ENCODE measurements at places on chromosomes 3 and 15.
A peak's percentile ranks its signal among the peaks of the same experiment; 100 is the strongest.

GRCh38 chr3:153246806-153247205, 84.8 kb downstream of the RAP2B start:
- no peak for DNase-seq

DNA sequence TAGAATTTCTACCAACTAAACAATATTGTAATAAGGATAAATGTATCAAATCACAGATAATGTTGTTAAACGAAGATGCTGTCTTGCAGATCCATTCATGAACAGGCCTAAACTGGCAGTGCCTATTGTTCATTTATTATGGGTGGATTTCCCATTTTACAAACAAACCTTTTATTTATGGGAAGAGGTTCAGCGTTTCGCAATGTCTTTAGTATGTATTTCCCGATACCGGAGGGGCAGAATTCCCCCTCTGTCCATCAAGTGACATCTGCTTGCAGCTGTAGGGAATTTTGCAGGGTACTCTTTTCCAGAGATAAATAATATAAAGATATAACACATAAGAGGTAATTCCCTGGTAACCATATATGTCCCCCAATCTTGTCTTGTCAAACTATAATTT, 5.7 kb downstream of the CEP19 start:
- no peak for DNase-seq

DNA sequence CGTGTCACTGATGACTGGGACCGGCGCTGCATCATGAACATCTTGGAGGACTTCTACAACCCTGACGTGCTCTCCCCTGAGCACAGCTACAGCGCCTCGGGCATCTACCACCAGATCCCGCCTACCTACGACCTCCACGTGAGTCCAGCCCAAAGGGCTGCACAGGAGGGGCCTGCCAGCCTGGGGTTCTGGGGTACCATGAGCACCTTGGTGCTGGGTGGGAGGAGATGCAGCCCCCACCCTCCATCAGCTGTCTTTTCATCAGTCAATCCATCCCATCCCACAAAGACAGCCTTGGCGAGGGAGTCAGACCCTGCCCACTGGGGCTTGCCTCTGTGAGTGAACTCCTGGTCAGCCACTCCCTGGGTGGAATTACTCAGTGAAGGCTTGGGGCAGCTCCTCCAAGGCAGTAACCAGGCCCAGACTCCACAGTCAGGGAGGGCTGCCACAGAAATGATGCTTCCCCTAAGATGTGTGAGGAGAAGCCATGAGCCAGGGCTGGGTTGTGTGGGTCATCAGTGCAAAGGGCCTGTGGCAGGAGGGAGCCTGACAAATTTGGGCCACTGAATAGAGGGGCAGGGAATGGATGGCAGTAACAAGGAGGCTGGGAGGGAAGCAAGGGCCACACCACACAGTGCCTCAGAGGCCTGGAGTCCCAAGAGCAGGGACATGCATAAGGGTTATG, 47.9 kb downstream of the SEMA3G start:
- no peak for DNase-seq

DNA sequence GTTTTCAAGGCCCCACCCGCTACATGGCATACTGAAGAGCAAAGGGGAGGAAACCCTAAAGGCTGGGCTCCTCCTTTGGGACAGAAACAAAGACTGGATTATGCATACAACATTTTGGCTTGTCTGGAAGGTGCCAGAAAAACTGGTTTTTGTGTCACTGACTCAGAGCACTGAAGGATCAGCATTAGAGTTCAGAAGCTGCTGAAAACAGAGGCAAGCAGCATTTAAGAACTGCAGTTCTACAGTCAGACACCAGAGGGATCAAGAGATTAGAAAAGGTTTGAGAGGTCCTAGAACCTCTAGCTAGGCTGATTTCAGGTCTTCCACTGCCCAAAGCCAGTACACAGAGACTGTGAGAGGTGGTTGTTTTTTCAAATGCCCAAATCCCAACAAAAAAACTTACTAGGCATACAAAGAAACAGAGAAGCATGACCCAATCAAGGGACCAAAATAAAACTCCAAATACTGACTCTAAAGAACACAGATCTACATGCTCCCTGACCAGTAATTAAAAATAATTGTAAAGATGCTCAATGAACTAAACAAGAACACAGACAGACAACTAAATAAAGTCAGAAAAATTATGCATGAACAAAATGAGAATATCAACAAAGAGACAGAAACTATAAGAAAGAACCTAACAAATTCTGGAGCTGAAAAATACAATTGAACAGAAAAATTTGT, 91.2 kb downstream of the SENP2 start:
- peak; percentile 76 for DNase-seq

- no peak for DNase-seq
Observed at GRCh38 chr15:70090436-70091296, 7.1 kb downstream of the TLE3 start.

DNA sequence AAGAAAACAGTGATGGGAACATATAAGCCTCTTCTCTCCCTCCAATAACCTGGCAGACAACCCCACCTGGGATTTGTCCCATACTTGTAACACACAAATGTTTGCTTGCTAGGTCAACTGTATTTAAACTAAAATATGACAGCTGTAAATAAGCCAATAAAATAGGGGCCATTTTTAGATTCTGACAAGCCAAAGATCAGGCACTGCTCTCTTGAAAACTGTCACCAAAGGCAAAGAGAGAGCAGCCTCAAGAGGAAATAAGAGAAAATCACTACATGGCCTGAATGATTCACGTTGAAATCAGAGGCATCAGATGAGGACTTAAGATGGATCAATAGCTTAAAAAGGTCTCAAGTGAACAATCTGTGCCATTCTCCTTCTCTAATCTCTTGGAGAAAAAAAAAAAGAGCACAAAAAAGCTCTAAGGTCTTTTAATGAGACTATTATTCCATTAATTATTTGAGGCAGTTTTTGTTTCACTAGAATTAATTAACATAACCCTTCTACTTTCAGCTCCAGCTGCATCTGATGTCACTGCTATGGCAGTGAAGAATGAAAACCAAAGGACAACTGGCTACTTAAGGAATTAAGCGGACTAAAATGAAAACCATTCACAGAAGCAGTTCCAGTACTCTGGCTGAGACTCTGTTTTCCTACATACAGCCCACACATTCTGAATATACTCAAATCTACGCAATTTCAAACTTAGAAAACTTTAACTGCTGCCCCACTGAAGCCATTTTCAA, 19.0 kb downstream of the MYO5A start:
- no peak for DNase-seq

GRCh38 chr3:117063930-117064329, 354.4 kb downstream of the TUSC7 start:
- DNase-seq, result no peak

- DNase-seq, result no peak
Observed at GRCh38 chr3:103136621-103137020, 701.8 kb downstream of the ZPLD1 start.

- no peak for DNase-seq
Observed at GRCh38 chr15:80682201-80682600, 12.9 kb upstream of the ABHD17C start.

GRCh38 chr15:73426323-73426994, 16.5 kb upstream of the REC114 start:
- no peak for DNase-seq

- DNase-seq, result no peak
Observed at GRCh38 chr3:71102111-71102983, 481.2 kb downstream of the FOXP1 start.

DNA sequence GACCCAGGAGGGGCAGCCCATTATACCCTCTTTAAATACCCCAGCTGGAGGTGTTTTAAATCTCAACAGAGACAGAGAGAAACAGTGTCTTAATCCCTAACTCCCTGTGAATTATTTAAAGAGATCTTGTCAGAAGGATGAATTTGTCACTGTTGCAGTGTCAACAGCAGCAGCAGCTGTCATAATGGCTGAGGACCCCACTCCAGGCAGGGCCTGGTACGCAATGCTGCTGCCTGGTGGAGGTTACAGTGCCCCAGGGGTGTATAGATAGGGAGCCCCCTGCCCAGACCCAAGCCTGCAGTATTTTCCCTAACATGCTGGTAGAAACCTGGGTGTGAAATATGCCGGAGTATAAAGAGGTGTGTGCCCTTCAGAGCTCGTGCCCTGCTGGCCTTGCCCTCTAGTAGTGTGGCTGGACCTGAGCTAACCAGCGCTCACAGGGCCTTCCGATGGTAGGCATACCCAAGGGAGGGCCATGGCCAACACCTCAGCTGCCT, 143.0 kb downstream of the EPHB1 start:
- DNase-seq, result no peak

DNA sequence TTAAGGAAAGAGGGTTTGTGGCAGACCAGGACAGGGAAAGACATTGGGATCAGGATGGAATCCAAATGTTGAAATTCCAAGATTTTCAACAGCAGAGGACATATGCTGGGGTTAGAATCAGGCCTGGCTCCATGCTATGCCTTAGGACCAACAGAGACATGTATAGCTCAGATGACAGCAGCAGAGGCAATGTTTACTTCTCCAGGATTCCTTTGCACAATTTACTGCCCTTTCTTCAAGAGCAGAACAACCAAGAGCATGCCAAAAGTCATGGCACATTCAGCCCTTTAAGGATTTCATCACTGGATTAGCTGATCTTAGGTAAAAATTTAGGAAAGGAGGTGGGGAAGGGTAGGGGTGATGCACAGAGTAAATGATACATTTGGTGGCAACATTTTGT, 69.6 kb upstream of the GSK3B start:
- DNase-seq, result no peak

GRCh38 chr3:4865714-4866113, 113.5 kb upstream of the BHLHE40 start:
- DNase-seq, result no peak

- DNase-seq, result no peak
Observed at GRCh38 chr15:83919319-83919830, 265.5 kb downstream of the ADAMTSL3 start.

DNA sequence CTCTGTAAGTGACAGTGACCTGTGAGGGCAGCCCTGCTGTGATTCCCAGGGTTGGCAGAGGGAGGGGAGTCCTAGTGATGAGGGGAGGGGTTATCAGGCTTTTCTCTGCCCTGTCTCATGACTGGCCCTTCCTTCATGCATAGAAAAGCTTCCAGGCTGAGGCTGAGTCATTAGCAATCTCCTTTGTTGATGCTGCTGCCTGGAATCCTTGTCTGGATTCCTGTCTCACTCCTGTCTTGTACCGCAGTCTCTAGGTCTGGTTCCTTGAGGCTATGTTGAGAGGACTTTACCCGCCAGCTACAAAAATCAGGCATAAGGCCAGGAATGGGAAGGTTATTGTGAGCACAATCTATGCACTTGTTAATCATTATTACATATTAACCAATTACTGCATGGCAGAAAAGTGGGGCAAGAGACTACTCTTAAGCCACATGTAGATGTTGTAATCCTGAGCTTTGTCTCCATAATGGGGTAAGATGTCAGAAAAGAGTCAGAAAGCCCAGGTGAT, 7.2 kb downstream of the KLHL6 start:
- DNase-seq, result no peak

DNA sequence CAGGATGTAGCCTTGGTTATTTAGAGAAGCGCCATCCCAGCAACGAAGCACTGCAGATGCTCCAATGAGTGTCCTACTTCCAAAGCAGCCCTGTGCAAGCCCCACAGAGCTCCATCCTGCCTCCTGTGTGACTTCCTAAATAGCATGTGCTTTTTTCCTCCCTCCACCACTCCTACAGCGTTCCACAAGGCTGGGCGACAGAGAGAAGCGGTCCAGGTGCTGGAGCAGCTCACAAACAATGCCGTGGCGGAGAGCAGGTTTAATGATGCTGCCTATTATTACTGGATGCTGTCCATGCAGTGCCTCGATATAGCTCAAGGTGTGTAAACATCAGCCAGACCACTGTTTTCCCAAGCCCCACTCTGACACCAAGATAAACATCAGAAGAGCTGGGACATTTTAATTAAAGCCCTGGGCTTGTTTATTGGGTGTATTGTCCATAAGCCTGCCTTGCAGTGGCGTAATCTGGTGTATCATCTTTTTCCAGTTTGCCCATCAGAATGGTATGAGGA, 22.2 kb upstream of the RHO start:
- DNase-seq, result no peak

- DNase-seq, result no peak
Observed at GRCh38 chr15:39629371-39629770, 48.5 kb downstream of the THBS1 start.

GRCh38 chr3:7881946-7882345, 619.7 kb upstream of the LMCD1 start:
- no peak for DNase-seq

- DNase-seq, result no peak
Observed at GRCh38 chr3:61117045-61117898, 134.0 kb downstream of the FHIT start.

GRCh38 chr15:42650208-42651066, 75.0 kb downstream of the STARD9 start:
- DNase-seq, result peak; percentile 53

DNA sequence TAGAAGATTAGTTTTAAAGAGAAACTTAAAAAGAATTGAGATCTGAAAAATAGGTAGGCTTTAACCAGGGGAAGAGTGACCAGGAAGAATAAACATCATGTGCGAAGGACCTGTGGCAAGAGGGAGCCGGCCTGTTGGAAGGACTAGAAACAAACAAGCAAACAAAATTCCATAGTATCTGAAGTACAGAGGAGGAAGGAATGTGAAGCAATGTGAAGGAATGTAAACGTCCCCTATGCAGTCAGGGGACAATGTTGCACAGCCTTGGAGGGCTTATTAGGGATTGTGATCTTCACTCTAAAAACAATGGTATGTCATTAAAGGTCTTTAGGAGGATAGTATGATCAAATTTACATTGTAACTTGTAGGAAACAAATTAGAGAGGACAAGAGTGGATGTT, 84.4 kb upstream of the PLCL2 start:
- no peak for DNase-seq

- DNase-seq, result peak; percentile 51
Observed at GRCh38 chr15:67760901-67761300, 64.4 kb upstream of the SKOR1 start.

- no peak for DNase-seq
Observed at GRCh38 chr15:83496766-83497165, 49.6 kb downstream of the SH3GL3 start.

DNA sequence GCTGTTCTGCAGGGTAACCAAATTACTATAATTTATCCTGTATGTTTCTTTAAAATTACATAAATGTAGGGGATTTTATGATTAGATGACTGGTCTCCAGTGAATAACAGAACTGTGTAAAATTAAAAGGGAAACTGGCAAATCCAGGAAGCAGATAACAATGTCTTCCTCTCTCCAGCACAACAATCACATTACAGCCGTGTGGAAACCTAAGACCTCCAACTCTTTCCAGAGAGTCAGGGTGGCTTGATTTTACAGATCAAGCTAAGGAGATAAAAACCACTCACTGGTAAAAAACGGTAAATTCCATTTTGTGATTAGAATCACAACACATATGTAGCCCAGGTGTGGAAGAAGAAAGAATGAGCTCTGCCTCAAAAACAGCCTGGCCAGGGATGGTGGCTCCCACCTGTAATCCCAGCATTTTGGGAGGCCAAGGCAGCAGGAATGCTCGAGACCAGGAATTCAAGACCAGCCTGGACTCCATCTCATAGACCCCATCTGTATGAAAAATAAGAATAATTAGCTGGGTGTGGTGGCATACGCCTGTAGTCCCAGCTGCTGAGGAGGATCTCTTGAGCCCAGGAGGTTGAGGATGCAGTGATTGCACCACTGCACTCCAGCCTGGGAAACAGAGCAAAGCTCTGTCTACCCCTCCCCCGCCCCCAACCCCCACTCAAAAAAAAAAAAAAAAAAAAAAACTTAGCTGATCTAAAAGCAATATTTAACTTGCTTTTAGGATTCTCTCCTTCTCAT, 29.0 kb downstream of the IL17RD start:
- DNase-seq, result no peak

- DNase-seq, result peak; percentile 62
Observed at GRCh38 chr3:187836823-187837770, 91.8 kb upstream of the BCL6 start.

- DNase-seq, result no peak
Observed at GRCh38 chr3:68485051-68485450, 447.3 kb downstream of the TAFA4 start.

All from G401 (cell line).